ENCODE measurements at places on chromosomes 7 and 10.
A peak's percentile ranks its signal among the peaks of the same experiment; 100 is the strongest.

GRCh38 chr7:37297546-37297945 is 151.1 kb downstream of the ELMO1 start:
- no peak for DNase-seq

DNA sequence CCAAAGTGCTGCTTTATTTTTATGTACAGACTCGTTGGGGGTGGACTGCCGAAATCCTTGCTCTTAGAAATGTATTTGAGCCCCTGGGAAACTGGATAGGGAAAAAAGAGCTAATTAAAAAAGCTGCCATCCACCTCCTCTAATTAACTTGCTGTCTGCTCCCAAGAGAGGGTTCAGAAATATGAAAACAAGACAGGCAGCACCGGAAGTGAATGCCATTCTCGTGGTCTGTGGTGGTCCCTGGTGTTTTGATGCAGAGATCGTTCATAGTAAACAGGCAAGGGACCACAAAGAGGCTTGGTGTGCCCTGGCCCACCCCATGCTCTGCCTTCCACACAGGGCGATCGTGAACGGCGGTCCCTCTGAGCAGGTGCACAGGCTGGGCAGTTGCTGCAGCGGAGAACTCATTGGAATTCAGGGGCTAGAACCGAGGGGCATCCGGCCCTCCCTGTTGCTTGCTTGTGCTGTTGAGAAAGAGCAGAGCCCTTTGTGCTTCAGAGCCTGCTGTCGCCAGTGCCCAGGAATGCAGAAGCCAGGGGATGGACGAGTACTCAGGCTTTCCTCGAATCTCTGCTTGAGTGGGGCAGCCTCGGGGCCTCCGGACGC is 79.1 kb upstream of the BTBD16 start:
- peak; percentile 86 for DNase-seq

- DNase-seq = no peak
Measured at GRCh38 chr7:64602518-64602917, 39.6 kb upstream of the ZNF680 start.

- DNase-seq = no peak
Measured at GRCh38 chr7:114973147-114973546, 51.3 kb downstream of the MDFIC start.

DNA sequence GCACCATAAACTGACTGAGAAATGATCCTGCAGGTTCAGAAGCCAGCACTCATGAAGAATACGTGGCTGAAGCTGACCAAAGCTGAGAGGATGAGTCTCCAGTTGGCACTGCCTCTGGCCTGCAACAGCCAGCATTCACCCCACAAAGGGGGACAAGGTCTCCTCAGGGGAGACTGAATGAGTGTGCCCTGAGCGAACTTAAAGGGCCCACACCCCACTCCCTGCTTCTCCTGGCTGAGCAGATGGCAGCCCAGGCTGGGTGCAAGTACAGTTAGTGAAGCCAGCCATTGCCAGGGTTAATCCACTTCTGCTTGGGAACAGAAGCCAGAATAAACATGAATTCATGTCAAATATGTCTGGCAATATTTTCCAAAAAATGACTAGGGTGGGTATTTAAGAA is 98.1 kb downstream of the PPP1R17 start:
- no peak for DNase-seq

DNA sequence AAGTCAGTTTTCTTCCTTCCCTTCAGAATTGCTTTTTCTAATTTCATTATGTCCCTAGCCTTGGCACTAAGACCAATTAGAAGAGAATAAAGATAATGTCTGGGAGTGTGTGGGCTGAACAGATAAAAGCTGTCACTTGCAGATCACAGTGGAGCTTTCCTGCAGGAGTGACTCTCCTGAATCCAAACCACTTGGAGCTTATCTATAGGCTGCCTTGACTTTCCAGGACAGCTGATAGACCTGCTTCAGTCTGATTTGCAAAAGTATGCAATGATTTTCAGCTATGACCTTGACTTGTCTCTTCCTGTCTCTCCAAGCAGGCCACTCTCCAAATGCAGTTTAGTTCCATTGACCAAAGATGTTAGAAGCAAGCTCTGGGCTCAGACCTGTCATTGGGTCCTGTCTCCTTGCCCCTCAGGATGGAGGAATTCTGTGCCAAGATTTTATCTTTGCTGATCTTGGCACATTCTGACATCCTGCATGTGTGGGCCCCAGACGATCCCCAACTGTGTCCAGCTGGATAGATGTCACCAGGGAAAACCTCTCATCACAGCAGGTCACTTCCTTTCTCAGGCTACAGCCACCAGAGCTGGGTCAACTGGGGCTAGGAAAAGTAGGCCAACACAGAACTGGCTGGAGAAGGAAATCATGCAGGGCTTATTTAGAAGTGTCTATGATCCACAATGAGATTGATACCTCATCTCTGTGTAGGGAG is 120.9 kb upstream of the ZNF438 start:
- DNase-seq = no peak

Data from brain (organoid and tissue), 16 donors.